Fibroblast of skin of back (primary cell): ENCODE measurements at places on chromosomes 11 and 22.

- no peak for DNase-seq
Observed at GRCh38 chr22:43570531-43571165, 158.8 kb downstream of the MPPED1 start.

DNA sequence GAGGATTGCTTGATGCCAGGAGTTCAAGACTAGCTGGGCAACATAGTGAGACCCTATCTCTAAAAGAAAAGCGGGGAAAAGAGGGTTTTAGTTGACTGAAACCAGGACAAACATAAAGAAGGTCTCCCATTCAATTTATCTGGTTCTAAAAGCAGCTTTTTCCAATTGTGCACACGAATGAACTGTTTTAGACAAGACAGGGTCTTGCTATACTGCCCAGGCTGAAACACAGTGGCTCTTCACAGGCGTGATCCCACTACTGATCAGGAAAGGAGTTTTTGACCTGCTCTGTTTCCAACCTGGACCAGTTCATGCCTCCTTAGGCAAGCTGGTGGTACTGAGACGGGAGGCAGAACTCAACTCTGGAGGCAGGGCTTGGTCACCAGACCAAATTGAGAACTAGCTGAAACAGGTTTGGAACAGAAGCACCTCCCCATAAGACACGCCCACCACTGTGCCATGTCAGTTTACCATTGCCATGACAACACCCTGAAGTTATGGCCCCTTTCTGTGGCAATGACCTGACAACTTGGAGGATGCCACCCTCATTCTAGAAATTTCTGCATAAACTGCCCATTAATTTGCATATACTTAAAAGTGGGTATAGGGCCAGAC is 2.8 kb upstream of the NUCB2 start:
- DNase-seq: no peak

- DNase-seq: no peak
Observed at GRCh38 chr22:47289336-47289985, 527.0 kb downstream of the TBC1D22A start.

GRCh38 chr11:58606930-58607714 is 15.3 kb upstream of the CNTF start:
- no peak for DNase-seq

DNA sequence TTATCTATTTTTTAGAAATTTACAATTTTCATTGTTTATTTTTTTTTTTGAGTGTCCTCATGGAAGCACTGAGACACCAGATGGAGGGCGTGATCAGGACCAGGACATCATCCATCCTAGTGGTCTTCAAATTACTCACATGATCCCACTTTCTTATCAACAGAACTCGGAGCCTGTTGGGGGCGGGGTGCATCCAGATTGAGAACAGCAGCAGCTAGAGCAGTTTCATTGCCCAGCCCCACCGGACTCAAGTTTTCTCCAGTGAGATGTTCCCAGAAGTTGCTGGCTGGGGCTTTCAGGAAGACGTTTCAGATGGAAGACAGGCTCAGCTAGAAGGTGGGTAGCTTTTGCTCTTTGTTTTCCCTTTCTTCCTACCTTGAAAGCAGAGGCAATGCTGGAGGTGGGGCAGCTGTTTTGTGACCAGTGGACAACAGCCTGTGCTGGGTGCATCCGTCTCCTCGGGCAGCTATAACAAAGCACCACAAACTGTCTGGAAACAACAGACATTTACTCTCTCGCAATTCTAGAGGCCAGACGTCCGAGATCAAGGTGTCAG is 562.1 kb downstream of the TBC1D22A start:
- no peak for DNase-seq

DNA sequence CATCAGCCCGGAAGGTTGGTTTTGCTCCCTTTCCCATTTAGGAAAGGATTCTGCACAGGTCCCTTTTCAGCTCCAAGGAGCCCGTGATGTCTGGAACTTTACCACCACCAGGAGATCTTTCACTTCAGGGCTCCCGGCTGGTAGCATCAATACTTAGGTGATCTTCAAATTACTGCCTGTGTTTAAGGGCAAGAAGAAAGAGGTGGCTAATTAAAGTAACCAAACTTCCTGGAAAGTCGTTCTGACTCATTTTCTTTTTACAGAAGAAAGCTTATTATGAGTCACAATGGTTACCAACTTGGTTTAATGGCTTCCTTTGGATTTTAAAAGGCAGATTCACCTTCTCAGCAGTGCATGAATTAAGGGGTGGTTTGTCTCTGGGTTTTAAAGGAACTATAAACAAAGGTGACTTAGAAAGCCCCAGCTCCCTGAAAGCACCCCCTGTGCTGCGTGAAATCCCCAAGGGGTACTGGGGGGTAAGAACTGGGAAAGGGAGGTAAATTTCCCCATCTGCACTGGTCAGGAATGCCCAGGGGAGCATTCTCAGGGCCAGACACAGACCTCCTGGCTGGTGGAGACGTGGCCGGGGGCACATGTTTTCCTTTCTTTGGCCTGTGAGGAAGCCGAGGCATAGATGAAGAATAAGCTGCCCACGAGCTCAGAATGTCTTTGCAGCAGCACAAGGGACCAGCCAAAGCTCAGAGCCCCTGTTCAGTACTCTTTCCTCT is 8.8 kb downstream of the POU2F3 start:
- DNase-seq: peak; percentile 53

- no peak for DNase-seq
Observed at GRCh38 chr11:63490551-63491239, at the start of gene PLAAT5. Gene PLAAT5, minus strand, starts transcription at chr11:63491167. Its CDS starts 133 bp downstream, at chr11:63491034.

DNA sequence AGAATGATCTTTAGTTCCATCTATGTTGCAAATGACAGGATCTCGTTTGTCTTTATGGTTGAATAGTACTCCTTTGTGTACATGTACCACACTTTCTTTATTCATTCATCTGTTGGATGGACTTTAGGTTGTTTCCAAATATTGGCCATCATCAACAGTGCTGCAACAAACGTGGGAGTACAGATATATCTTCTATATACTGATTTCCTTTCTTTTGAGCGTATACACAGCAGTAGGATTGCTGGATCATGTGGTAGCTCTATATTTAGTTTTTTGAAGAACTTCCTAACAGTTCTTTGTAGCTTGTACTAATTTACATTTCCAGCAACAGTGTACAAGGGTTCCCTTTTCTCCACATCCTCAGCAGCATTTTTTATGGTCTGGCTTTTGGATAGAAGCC is 407.5 kb upstream of the ANO5 start:
- no peak for DNase-seq

- peak; percentile 21 for DNase-seq
Observed at GRCh38 chr11:35964841-35965240, 21.0 kb downstream of the LDLRAD3 start.

- DNase-seq: no peak
Observed at GRCh38 chr11:126390272-126390867, 34.9 kb downstream of the ST3GAL4 start.

GRCh38 chr11:69303427-69303826 is 9.5 kb downstream of the MYEOV start:
- no peak for DNase-seq

GRCh38 chr11:88801484-88802123 is 264.2 kb downstream of the GRM5 start:
- no peak for DNase-seq

DNA sequence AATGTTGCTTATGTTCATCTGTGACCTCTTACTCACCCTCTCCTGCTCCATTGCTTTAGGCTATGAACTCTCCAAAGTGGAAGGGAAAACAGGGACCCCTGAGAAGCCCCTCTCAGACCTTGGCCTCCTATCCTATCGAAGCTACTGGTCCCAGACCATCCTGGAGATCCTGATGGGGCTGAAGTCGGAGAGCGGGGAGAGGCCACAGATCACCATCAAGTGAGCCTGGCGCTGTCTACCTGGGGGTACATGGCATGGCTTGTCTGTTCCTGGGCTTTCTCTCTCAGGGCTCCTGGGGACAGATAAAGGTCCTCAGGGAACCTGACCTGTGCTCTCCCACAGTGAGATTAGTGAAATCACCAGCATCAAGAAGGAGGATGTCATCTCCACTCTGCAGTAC is 2.1 kb downstream of the RNASEH2C start:
- no peak for DNase-seq

GRCh38 chr11:26960281-26960680 is 33.6 kb upstream of the FIBIN start:
- DNase-seq: peak; percentile 82

- no peak for DNase-seq
Observed at GRCh38 chr22:31609716-31610115, 52.3 kb downstream of the PISD start.

DNA sequence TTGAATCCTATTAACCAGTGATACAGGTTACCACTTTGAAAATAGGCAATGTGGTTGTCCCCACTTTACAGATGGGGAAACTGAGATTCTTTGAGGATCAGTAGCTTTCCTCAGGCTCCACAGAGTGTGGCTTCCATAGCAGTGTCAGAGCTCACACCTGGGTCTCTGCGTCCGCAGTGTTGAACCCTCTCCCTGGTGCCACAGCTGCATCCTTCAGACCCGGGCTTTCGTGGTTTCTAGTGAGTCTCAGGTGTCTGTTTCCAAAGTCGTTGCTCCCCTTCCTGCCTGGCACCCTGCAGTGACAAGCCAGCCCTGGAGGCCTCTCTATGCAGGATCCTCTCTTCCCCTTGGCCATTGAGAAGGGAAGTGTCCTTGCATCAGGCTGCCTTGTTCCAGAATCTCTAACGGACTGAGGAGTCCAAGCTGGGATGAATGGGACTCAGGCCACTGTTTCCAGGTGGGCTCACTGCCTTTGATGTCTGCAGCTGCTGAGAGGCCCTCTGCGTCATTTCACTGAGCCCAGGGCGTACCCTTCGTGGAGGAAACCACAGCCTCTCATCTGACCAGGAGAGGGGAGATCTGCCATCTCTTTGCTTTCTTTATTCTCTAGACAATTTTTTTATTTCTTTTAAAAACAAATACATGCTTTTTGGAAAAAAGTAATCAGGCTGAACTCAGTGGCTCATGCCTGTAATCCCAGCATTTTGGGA is 48.4 kb upstream of the MICAL2 start:
- DNase-seq: no peak

GRCh38 chr11:130071211-130071712 is 1.6 kb downstream of the APLP2 start:
- DNase-seq: peak; percentile 44

GRCh38 chr22:43213051-43213450 is 26.1 kb upstream of the TTLL12 start:
- DNase-seq: no peak

DNA sequence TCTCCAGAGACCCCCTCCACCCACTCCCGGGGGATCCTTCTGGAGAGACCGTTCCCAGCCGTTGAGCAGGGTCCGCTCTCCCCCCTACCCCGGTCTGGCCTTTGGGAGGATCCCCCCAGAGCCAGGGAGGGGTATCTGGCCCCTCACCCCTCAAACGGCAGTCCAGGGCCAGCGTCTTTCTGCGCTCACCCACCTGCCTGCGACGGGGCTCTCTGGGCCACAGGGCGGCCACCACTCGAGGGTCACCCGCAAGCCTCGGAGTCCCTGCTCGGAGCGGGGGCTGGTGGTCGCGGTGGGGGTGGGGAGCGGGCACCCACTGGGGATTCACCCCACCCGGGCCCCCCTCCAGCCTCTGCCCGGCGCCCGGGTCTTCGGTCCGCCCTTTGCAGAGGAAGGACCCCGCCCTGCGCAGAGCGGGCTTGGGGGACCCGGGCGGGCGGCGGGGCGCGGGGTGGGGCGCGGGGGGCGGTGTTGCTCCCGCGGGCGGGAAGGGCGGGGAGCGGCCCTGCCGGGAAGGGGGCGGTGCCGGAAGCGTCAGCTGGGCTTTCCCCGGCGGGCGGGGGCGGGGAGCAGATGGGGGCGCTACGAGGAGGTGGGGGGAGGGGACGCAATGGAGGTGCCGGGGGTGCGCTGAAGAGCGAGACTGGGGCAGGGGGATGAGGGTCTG is 16.6 kb downstream of the CRELD2 start:
- peak; percentile 58 for DNase-seq

DNA sequence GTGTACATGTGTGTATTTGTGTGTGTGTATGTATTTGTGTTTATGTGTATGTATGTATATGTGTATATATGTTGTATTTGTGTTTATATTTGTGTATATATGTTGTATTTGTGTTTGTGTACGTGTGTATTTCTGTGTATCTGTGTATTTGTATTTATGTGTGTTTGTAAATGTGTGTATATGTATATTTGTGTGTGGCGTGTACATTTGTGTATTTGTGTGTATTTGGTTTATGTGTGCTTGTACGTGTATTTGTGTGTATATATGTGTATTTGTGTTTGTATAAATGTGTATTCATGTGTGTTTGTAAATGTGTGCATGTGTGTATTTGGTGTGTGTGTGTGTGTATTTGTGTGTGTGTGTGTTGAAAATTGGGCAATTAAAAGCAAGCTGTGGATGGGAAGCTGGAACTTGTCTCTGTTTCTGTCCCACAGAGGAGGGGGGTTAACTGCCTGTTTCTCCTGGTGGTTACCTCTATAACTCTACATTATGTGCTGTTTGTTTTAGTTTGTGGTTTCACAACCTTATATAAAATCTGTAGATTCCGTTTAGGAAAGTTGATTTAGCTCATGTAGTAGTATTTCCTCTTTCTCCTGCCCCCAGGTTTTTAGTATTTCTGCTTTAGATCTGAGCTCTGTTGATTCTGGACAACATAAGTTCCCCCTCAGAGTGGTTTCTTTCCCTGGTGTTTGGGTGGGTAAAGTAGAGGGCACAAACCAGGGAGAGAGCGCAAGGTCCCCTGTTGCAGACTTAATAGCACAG is 28.9 kb downstream of the AP2A2 start:
- no peak for DNase-seq

DNA sequence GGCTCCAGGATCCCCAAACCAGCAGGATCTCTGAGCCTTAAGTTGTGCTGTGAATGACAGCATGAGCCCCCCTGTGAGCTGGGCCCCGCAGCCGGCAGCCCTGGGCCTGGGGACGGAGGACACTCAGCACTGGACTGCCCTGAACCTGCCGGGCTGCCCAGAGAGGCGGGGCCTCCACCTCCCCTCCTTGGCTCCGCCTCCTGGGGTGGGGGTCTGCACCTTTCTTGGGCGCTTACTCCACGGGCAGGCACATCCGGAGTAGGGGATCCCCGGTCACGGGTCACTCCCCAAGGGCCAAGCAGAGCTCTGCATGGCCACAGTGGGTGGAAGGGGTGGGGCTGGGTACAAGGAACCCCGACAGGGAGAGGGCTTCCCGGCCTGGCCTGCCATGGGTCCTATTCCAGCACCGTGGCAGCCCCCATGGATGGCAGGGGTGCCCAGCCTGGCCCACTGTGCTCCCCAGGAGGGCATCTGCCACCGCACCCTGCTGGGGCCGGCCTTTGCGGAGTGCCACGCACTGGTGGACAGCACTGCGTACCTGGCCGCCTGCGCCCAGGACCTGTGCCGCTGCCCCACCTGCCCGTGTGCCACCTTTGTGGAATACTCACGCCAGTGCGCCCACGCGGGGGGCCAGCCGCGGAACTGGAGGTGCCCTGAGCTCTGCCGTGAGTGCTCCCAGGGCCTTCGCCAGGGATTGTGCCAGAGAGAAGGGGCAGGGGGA is 5.4 kb downstream of the MUC5B start:
- no peak for DNase-seq

- DNase-seq: no peak
Observed at GRCh38 chr11:22536071-22536470, 89.6 kb downstream of the FANCF start.

GRCh38 chr11:112522536-112522935 is 261.9 kb upstream of the PLET1 start:
- DNase-seq: no peak

GRCh38 chr22:32628628-32629572 is 154.3 kb downstream of the FBXO7 start:
- DNase-seq: peak; percentile 48

GRCh38 chr11:32809313-32809712 is 14.9 kb upstream of the CCDC73 start:
- peak; percentile 53 for DNase-seq

- no peak for DNase-seq
Observed at GRCh38 chr22:20211997-20212753, 55.9 kb downstream of the RTN4R start.
